Left hindlimb (tissue), 1 donor: ENCODE measurements at places on chromosomes 6 and 20.

DNA sequence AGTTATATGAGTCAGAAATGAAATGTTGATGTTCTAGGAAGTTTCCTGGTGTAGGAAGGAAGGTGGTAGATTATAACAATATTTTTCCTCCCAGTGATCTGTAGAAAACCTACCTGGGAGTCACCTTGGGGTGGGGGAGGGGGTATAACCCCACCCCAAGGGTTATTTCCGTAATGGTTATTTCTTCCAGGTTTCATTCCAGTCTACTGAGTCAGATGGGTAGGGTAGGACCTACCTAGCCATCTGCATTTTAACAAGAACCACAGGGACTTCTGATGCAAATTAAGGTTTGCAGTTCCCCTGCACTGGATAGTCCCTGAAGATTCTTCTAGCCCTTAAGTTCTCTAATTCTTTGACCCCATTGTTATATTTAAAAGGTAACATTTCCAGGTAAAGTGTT lies 88.9 kb downstream of the ARMC2 start:
- DNase-seq = no peak

DNA sequence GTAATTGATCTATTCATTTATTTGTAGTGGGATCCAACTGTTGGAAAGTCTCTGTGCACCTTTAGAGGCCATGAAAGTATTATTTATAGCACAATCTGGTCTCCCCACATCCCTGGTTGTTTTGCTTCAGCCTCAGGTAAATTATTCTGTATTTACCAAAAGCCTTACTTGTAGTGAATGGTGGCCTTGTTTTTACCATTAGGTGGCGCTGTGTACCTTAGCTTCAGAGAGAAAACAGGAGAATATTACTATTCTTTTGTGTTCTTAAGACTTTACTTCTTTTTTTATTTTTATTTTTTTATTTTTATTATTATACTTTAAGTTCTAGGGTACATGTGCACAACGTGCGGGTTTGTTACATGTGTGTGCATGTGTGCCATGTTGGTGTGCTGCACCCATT lies 23.7 kb downstream of the PEX7 start:
- DNase-seq = no peak

DNA sequence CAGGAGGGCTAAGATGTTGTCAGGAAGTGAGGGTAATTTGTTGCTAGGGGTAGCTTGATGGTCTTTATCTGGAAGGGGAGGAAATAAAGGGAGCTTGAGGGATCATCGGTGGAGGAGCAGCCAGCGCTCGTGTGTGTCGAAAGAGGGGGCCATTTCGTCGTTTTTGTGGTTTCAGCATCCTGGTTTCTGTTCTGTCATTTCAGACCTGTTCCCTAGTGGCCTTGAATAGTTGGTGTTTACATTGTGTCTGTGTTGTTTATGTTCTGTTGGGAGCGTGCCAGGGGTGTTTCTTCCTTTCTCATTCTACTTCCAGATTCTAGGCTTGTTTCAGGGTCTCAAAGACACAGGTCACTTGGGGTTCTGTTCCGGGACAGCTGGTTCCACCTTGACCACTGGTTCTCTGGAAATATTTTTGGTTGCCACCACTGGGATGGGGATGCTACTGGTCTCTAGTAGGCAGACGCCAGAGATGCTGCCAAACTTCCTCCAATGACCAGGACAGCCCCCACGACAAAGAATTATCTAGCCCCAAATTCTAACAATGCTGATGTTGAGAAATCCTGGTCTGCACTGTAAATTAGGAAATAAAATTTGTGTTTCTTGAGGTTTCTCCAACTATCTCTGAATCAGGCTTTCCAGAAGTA lies 113.9 kb upstream of the NAA20 start:
- peak; percentile 42 for DNase-seq

DNA sequence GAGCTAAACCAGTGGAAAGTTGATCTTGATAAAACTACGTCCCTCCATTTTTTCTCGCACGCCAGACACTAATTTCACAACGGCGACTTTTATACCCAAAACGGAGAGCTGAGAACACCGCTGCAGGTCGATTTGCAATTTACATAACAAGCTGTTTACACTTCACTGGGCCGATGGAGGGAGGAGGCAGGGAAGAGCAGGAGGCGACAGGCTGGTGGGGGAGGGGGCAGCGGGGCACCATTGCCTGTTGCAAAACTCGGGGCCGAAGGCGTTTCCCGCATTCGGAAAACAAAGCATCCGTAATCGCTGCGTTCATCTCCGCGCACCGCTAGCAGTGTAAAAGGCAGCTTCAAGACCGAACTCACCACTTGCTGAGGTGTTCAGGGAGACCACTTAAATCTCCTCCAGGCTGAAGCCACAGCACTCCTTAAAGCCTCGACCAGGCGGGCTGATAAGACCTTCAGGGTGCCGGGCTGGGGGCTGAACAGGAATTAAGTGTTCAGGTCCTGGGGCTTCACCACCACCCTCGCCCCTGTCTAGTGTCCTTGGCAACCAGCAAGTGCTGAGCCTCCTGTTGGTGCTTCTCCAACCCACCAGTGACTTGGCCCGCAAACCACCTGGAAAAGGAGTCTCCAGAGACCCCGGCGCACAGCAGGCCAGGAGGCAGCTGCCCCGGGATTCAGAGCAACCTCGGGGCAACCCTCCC lies 2.0 kb upstream of the FOXC1 start:
- DNase-seq = peak; percentile 50

GRCh38 chr6:145290122-145290521 lies 445.2 kb downstream of the EPM2A start:
- no peak for DNase-seq

GRCh38 chr6:80435457-80435856 lies 329.0 kb downstream of the BCKDHB start:
- DNase-seq = no peak

DNA sequence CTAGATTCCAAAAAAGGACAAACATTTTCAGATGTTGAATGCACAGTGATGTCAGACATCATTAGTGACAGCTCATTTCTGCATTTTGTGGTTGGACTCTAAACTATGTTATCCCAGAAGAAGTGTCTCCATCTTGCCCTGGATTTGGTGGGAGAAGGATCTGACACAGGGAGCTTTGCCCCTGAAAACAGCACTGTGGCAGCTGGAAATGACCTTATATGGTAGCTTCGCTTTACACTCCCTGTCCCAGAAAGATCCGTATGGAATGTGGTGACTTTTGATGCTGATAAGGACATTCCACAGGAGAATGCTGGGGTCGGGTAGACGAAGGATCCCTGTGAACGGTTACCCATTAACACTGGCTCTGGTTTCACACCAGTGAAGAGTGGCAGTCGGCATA lies 87.2 kb upstream of the EDN1 start:
- no peak for DNase-seq

- no peak for DNase-seq
Measured at GRCh38 chr6:121984956-121985355, 414.5 kb upstream of the HSF2 start.

GRCh38 chr6:56708810-56709597 lies 66.3 kb upstream of the DST start:
- no peak for DNase-seq

GRCh38 chr20:41654292-41654691 lies 36.1 kb upstream of the CHD6 start:
- no peak for DNase-seq

DNA sequence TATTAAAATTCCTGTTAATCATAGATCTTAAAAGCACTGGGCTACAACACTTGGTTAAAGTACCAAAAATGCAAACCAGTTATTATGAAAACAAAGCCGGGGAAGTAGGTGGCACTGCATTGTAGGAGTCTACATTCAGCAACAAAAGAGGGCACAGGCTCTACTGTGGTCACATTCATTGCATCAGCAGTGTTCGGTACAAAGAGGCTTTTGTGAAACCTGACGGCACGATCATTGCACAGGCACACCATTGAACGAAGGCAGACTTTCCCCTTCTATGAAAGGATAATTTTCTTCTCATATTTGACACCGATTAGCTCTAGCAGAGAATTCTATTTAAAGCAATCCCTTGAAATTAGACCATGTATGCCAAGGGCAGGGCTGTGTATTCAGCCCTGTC lies 44.6 kb upstream of the AGPAT4 start:
- DNase-seq = no peak

DNA sequence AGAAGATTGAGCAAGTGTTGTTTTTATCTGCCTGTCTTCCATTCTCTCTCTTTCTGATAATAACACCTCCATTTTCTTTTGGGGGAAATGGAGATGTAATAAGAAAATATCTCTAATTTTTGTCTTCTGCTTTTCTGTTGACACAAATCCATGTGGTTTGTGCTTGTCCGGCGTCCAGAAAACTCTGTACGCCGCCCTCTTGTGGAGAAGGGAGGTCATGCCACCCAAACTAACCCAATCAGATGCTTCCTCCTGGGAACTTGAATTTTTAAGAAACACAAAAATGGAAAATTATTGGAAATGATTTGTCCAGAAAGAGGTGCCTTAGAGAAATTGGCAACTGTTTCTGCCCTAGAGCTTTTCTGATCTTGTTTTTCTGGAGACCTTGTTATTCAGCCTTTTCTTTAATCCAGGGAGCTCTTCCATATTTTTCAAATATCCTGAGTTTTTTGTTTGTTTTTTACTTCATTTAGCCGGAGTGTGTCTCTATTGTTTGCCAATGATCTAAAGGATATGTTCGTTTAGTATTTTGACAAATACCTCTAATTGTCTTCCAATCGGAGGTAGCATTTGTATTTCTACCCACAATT lies 17.8 kb upstream of the FNDC1 start:
- no peak for DNase-seq

DNA sequence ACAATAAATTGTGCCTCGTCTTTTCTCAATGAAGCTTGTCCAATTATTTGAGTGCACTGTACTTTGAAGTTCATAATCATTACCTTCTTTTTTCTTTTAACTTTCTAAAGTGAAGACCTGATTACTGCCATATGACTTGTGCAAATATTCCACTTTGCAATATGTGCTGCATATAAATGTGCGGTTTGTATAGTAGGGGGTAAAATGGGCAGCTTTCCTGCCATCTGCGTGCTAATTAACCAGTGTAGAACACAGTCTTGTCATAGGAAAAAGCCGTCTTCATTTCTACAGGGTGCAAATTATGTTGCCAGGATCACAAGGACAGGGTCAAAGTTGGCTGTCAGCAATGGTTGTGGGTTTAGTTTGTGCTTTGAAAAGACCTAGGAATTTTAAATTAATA lies 397.0 kb downstream of the NKAIN2 start:
- DNase-seq = no peak

GRCh38 chr6:78999737-79000136 lies 78.3 kb downstream of the PHIP start:
- DNase-seq = no peak

GRCh38 chr20:50540620-50541605 lies 30.7 kb downstream of the PTPN1 start:
- no peak for DNase-seq

- no peak for DNase-seq
Measured at GRCh38 chr20:12531626-12532025, 477.1 kb upstream of the SPTLC3 start.

- DNase-seq = no peak
Measured at GRCh38 chr6:13485303-13485702, 2.1 kb downstream of the GFOD1 start.

DNA sequence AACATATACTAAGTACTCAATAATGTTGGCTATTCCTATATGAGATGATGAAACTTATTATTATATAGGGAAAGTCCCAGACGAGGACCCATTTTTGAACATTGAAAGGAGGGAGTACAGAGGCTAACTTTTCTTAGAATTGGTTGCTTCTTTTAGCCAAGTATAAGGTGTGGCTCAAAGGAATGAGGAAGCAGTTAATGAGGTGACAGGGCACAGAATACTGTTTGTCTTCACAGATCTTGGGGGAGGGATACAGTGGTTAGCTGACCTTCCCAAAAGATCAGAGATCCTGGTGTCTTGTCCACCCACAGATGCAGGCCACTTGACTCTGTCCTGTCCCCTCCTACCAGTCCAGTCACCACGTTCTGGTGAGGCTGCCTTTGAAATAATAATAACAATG lies 67.8 kb upstream of the EPB41L1 start:
- no peak for DNase-seq

- no peak for DNase-seq
Measured at GRCh38 chr6:135310291-135310690, 129.2 kb downstream of the MYB start.

DNA sequence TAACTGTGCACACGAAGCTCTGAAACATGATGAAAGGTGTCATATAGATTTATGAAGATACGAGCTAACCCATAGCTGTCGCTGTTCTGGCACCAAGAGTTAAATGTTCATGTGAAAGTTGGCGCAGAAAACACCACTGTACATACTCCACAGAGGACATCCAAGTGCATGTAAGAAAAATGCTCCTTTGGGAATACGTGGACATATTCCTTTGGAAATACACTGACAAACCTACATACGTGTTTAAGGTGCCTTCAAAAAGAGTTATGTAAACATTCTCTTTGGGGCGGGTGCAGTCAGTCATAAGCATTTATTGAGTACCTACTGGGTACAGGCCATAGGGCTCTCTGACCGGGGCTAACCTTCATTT lies 723 bp upstream of the ARID1B start:
- no peak for DNase-seq

DNA sequence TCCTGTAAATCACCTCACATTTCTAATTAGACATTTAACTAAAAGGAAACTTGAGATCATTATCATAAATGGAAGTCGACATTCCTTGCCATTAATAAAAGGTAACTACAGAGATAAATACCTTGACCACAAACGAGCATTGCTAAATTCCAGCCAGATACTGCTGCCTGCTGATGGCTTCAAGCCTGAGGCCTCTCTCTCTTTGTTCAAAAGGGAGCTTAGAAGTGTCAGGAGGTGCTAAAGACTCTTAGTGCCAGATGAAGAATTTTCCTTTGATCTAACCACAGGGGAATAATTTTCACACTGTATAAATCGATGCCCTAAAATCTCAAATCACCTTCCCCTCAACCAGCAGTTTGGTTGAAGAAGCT lies 248.2 kb upstream of the PMEPA1 start:
- DNase-seq = no peak
